Cerebellum (tissue), 4 donors: ENCODE measurements at places on chromosomes 3 and 15.

GRCh38 chr15:28068930-28069329 lies 30.2 kb downstream of the OCA2 start:
- DNase-seq = no peak

- no peak for DNase-seq
These were observed 338.9 kb upstream of the CFAP20DC start for GRCh38 chr3:59388555-59389270.

DNA sequence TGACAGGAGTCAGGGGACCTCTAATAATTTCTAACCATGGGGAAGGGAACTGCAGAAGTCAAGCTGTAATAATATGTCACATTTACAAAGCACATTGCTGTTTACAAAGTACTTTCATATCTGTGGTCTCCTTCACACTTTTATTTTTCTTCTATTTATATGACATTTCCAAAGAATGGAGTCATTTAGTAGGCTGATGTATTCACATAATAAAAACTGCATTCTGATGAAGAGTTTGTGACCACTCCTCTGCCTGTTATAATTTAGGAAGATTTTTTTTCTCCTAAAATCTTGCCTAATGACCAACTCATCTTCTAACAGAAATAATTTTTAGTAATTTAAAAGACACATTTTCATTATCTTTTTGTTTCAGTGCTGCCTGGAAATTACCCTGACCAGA lies 272.2 kb upstream of the VEPH1 start:
- no peak for DNase-seq

GRCh38 chr3:41260063-41260450 lies 60.8 kb downstream of the CTNNB1 start:
- no peak for DNase-seq

DNA sequence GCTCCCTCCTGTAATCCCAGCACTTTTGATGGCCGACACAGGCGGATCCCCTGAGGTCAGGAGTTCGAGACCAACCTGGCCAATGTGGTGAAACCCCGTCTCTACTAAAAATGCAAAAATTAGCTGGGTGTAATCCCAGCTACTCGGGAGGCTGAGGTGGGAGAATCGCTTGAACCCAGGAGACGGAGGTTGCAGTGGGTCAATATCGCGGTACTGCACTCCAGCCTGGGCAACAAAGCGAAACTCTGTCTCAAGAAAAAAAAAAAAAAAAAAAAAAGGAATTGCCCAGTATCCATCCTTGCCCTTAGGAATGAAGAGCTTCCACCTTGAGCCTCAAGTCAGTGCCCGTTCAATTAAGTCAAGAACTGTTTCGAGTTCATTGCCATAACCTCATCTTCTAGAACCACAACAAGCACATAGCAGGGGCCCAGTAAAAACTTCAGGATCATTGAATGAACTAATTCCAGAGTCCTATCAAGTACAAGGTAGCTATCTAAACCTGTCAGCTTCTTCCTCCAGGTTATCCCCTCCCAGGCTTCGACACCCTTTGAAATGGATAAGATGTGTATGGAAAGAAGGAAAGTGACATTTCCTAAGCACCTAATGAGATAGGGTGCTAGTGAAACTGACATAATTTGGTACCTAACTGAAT lies 826 bp downstream of the DBR1 start:
- no peak for DNase-seq

- no peak for DNase-seq
These were observed 110.0 kb downstream of the ATG7 start for GRCh38 chr3:11382146-11382745.
